RWPE1 (cell line): ENCODE measurements at places on chromosomes 1 and 21.

- DNase-seq, result peak; percentile 89
These were observed 92.1 kb upstream of the SLC44A3 start for GRCh38 chr1:94727846-94728715.

DNA sequence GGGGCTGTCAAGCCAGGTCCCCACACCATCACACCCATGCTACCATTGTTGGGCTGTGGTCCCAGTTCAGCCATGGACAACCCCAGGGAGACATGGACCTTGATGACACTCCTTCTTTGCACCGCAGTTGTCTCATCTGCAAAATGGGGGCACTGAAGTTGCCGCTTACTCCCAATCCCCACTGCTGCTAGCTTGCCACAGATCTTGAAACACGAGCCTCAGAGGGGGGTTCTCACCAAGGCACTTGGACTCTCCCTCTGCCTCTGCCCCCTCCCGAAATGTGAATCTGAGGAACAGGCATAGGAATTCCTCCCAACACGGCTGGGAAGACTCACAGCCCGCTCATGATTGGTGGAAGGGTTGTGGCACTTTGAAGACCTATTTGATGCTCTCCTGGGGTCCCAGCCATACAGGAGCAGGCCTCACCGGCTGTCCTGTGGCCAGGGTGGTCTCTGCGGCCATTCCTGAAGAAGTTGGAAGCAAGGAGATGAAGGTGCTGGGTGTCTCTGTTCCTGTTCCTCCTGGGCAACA is 31.1 kb downstream of the RUNX3 start:
- no peak for DNase-seq

DNA sequence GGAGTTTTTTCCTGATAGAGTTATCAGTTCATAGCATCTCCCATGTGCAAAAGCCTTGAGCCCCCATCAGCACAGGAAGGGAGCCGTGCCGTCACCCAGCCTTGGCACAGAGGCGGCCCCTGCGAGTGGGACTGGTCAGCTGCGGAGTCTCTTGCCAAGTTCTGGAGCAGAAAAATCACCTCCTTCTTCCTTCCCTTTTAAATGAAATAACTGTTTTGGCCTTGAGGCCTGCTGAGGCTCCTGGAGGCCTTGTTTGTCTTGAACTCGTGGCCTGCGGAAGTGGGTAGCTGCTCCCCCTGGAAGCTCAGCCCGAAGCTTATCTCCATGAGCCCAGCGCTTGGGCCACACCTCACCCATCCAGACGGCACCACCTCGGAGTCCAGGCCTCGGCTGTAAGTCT is 145.7 kb upstream of the TMEM51 start:
- no peak for DNase-seq

DNA sequence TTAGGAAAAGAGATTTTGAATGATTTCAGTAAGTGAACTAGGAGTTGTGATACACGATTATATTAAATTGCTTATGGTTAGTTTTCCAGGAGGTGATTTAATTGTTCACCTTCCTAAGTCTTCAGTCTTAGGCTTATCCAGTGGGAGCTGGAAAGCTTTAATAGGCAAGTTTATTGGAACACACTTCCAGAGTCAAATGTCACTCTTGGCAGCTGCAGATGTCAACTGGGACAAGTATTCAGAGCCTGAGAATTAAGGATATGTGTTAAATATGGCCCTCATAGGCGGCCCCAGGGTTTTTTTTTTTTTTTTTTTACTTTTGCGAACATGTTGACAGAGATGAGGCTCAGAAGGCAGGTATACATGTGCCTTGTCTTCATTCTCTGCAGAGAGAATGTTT is 29.2 kb downstream of the UCK2 start:
- no peak for DNase-seq

DNA sequence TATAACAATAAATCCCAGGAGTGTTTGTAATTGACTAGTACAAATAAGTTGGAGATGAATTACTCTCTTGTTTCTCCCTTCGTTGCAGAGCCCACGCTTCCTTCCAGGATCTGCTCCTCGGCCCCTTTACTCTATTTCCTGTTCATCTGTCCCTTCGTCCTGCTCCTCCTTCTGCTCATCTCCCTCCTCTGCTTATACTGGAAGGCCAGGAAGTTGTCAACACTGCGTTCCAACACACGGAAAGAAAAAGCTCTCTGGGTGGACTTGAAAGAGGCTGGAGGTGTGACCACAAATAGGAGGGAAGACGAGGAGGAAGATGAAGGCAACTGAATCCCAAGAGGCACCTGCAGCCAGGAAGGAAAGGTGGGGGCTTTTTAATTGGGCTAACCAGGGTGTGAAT is 26.4 kb upstream of the TTF2 start:
- no peak for DNase-seq

- peak; percentile 33 for DNase-seq
These were observed 70.1 kb upstream of the CASZ1 start for GRCh38 chr1:10866321-10867093.

- peak; percentile 56 for DNase-seq
These were observed 1.9 kb downstream of the SH2D2A start for GRCh38 chr1:156814571-156815260.

GRCh38 chr21:30329203-30329875 is 8.2 kb downstream of the KRTAP27-1 start:
- DNase-seq, result peak; percentile 8

GRCh38 chr1:38277646-38278045 is 231.1 kb upstream of the POU3F1 start:
- no peak for DNase-seq

DNA sequence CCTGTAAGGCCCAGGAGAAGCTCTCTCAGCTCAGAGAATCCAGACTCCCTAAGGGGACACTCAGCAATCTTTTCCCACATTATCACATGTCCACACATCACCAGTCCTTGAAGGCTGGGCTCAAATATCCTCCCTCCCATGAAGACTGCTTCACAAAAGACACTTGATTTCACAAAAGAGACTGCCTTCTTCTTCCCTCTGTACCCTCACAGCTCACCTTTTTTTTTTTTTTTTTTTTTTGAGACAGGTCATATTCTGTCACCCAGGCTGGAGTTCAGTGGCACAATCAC is 1.5 kb downstream of the CD58 start:
- no peak for DNase-seq

GRCh38 chr21:40797891-40798290 is 49.1 kb downstream of the DSCAM start:
- DNase-seq, result no peak

DNA sequence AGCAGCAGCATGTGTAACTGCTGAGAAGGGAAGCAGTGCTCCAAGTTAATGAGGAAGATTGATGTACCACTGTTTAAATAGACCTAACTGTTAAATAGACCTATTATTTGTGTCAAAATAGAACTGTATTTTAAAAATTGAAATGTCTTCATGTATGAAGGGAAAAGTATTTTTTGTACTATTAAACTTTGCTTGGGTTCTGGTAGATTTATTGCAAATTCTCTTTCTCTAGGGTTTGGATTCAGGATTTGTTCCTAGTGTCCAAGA is 128.3 kb downstream of the OSBPL9 start:
- DNase-seq, result no peak

DNA sequence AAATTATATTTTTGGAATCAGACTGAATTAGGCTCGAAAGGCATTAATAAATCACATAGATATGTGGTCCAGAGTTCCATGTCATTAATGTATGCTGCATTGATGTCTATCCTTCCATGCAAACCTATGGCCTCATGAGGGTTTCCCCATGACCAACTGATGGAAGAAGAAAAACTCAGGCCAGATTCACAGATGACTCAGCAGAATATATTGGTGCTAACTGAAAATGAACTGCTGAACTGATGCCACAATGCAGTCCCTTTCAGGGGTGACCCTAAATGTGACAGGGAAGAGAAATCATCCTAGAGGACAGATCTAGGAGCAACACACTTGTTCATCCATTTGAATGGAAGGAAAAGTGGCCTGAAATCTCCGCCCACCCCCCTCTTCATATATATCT is 110.5 kb upstream of the KCND3 start:
- no peak for DNase-seq

DNA sequence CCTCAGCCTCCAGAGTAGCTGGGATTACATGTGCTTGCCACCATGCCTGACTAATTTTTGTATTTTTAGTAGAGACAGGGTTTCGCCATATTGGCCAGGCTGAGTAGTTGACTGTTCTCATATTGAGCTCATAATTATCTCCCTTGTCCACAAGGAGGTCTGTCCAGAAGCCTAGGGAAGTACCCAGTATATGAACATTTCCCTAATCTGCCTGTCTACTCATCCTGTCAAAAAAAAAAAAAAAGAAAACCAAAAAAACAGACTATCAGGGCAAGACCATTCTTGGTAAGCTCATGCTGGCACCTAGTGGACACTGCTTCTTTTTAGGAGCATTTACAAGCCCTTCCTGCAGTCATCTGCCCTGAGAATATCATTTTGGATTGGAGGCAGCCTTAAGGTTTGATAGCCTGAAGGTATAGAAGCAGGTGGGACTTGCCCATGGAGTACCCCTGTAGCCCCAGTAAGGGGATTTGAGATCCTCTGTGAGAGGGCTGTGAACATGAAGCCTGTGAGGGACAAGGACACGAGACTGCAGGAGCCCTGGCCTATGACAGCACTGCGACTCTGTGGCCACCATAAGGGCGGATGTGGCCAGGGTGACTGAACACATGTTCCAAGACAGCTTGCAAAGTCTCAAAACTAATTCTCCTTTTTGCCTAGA is 10.8 kb upstream of the DUSP12 start:
- DNase-seq, result peak; percentile 45

- DNase-seq, result peak; percentile 86
These were observed 9.1 kb downstream of the PTGFRN start for GRCh38 chr1:116918714-116919357.

GRCh38 chr1:206470692-206471414 is 577 bp downstream of the IKBKE start:
- peak; percentile 60 for DNase-seq

- no peak for DNase-seq
These were observed 79.3 kb upstream of the TLR5 start for GRCh38 chr1:223222377-223222776.

DNA sequence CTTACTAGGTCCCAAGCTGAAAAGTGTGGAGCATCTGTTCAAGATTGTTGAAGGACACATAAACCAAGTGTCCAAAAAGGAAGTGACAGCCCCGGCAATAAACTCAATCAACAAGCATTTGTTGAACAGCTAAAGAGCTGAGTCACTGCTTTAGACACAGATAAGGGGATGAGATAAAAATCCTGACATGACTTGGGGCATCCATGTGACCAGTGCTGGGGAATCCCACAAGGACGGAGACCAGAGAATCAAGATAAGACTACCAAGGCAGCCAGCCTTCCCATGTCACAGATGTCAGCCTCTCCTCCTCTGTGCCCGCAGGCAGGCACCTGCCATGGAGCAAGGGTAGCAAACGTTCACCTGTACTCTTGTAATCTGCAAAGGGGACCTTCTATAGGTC is 118.6 kb upstream of the KAZN start:
- no peak for DNase-seq

GRCh38 chr1:66300972-66301451 is 232.9 kb upstream of the SGIP1 start:
- DNase-seq, result peak; percentile 12

- no peak for DNase-seq
These were observed 124.5 kb downstream of the ATP5PO start for GRCh38 chr21:33791073-33791472.

DNA sequence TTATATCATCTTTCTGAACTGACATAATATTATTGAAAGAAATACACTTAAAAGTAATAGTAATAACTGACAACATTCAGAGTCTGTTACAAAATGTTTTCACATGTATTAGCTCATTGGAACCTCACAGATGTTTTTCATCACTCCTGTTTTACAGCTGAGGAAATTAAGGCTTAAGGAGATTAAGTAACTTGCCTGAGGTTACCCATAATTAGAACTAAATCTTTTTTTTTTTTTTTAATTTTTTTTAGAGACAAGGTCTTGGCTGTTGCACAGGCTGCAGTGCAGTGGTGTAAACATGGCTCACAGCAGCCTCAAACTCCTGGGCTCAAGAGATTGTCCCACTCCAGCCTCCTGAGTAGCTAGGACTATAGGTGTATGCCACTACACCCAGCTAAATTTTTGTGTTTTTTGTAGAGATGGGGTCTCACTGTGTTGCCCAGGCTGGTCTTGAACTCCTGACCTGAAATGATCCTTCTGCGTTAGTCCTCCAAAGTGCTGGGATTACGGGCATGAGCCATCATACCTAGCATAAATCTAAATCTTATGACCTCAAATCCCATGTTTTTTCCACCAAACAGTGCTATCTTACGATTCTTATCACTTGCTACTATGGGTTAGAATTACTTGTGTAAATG is 64.7 kb upstream of the MACF1 start:
- no peak for DNase-seq

- DNase-seq, result no peak
These were observed 236.2 kb downstream of the KIF26B start for GRCh38 chr1:245390975-245391374.

GRCh38 chr1:205963352-205964155 is 20.3 kb upstream of the SLC26A9 start:
- peak; percentile 78 for DNase-seq

- peak; percentile 66 for DNase-seq
These were observed 60.3 kb downstream of the STUM start for GRCh38 chr1:226608699-226609505.

- no peak for DNase-seq
These were observed 10.4 kb downstream of the SAMSN1 start for GRCh38 chr21:14535702-14536101.

DNA sequence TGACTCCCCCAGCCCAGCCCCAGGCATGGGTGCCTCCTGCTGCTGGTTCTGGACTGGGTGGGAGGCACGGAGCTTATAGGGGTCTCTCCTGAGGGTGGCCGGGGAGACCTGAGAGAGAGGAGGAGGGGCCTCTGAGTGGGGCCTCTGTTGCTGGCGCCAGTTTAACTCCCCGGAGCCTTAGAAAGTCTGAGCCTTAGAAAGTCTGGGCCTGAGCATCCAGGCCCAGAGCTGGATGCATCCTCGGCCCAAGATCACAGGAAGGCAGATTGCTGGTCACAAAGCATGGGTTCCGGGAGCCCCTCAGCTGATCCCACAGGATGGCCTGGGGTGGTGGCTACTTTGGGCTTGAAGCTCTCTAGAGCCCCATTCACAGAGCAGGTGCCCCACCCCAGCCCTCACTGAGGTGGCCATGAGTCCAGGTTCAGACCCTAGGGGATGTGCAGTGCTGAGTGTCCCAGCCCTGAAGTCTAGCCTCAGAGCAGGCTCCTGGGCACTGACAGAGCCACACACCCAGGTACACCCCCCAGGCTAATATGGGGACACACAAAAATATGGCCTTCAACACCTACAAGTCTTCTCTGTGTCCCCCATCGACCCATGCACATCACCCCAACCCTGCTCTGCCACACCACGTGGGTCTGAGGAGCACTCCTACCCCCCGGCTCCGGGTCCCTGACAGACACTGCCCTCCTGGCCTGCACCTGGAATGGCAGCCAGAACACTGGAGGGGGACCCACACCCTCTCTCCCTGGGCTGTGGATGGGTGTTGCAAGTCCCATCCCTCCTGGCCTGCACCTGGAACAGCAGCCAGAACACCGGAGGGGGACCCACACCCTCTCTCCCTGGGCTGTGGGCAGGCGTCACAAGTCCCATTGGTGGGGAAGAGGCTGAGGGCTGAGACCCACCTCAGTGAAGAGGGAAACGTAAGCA is 9.7 kb downstream of the PLA2G2F start:
- DNase-seq, result no peak

GRCh38 chr1:51920130-51920529 is 41.6 kb upstream of the NRDC start:
- no peak for DNase-seq
